ENCODE measurements at places on chromosomes 3 and 15.
A peak's percentile ranks its signal among the peaks of the same experiment; 100 is the strongest.

- DNase-seq, result no peak
Measured at GRCh38 chr3:119598410-119599098, 869 bp downstream of the PLA1A start.

DNA sequence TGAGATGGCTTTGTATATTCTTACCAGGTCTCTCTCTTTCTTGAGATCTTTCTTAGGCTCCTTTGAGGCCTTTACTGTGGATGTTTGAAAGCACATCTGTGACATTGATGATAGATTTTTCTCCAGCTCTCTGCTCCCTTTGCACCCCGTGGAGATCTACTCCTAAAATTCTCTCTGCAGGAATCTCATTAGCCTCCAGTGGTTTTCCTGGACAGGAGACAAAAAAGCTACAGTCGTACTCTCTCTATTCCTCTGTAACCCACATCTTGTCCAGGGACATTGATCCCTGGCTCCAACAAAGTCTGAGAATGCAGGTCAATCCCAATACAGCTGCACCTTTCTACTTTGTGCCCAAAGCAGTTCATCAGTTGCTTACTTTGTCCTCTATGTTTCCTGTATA is 68.2 kb downstream of the RBMS3 start:
- DNase-seq, result no peak

DNA sequence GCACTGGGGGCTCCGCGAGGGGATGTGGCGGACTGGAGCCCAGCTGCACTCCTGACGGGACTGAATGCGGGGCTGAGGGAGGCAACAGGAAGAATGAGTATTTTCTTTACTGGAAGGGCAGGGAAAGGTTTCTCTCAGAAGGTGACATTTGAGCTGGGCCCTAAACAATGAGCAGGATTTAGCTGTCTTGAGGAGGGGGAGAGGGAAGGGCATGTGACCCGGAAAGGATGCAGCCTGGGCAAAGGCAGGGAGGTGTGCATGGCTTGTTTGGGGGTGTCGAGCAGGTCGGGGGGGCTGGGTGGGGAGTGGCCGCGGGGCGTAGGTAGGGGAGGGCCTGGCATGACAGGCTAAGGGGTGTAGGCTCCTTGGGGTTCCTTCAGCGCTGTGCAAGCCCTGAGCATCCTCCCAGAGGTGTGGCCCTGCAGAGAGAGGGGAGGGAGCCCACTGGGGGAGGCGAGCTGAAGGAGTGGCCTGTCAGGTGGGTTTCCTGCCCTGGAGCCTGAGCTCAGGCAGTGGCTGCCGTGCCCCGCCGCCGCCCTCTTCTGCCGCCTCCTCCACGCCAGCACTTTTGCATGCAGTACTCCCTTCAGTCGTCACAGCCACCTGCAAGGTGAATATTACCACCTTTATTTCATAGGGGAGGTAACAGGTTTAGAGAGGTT is 17.2 kb upstream of the ANKDD1A start:
- no peak for DNase-seq

- no peak for DNase-seq
Measured at GRCh38 chr3:58377168-58377567, 44.5 kb downstream of the PXK start.

GRCh38 chr3:126347543-126348161 is 9.6 kb downstream of the KLF15 start:
- DNase-seq, result peak; percentile 27

DNA sequence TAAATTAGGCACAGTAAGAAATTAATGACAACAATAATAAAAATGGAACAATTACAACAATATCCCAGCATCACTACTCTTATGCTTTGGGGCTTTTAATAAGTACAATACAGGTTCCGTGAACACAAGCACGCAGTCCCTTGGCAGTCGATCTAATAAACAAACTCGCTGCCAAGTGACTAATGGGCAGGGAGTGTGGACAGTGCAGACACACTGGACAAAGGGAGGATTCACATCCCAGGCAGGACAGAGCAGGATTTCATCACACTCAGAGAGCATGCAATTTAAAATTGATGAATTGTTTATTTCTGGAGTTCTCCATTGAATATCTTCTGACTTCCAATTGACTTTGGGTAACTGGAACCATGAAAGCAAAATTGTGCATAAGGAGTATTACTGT is 524.1 kb upstream of the CFAP20DC start:
- DNase-seq, result peak; percentile 34
